B cell (primary cell): ENCODE measurements at places on chromosomes 1 and 21.

DNA sequence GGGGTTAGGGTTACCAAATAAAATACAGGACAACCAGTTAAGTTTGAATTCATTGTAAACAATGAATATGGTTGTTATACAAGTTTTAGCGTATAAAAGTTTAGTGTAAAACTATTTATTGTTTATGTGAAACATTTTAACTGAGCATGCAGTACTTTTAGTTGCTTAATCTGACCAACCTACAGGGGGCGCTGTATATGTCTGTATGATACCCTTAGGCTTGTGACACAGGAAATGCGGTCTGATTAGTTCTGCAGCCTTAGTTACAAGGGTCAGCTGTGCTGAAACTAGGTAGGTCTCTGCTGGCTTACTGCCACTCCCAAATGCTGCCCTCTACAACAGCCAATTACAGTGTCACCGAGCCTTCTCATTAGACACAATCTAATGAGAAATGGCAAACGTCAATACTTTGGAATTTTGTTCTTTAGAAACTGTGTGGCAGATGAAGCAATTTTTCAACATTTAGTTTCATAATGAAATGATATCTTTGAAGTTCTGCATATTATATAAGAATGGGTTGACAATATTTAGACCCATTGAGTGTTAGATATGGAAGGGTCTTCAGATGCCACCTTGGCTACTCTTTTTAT lies 56.2 kb downstream of the NTNG1 start:
- no peak overlapping the region for H3K27ac ChIP-seq
- no peaks in the 10 kb centered on the region for H3K36me3 ChIP-seq
- peak; percentile 68 for DNase-seq
- H3K4me3 ChIP-seq = no peak overlapping the region
- H3K27me3 ChIP-seq = no peaks in the 10 kb centered on the region

GRCh38 chr1:162939035-162939434 lies 78.1 kb upstream of the CCDC190 start:
- DNase-seq = no peak
- H3K36me3 ChIP-seq = no peaks in the 10 kb centered on the region
- no peak overlapping the region for H3K4me3 ChIP-seq
- H3K4me1 ChIP-seq = no peaks in the 10 kb centered on the region
- H3K27ac ChIP-seq = no peak overlapping the region

GRCh38 chr1:29549001-29549400 lies 312.7 kb downstream of the PTPRU start:
- no peak overlapping the region for H3K27ac ChIP-seq
- H3K4me1 ChIP-seq = no peaks in the 10 kb centered on the region
- H3K36me3 ChIP-seq = no peaks in the 10 kb centered on the region
- no peak overlapping the region for H3K4me3 ChIP-seq

DNA sequence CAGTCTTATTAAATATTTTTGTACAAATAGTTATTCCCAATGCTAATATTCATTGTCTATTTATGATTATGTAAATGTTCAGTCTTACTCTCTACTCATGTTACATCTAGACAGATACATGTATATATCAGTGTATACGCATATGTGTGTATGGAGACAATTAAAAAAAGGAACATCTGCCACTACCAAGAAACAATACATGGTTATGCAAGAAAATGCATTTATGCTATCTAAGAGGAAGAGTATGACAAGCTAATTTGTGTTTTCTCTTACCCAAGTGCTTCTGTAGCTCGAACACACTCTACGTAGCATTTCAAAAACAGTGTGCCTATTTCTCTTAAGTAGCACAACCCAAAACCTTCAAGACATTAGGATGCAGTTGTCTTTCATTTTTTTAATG lies 6.1 kb upstream of the RLF start:
- no peak for DNase-seq
- peaks cover 22% of the 10 kb centered on the region for H3K4me1 ChIP-seq
- H3K4me3 ChIP-seq = no peak overlapping the region
- no peak overlapping the region for H3K27ac ChIP-seq
- no peaks in the 10 kb centered on the region for H3K27me3 ChIP-seq

GRCh38 chr1:15985611-15986297 lies 9.9 kb upstream of the ZBTB17 start:
- H3K4me3 ChIP-seq = no peak overlapping the region
- no peak overlapping the region for H3K27ac ChIP-seq
- H3K27me3 ChIP-seq = no peaks in the 10 kb centered on the region
- no peaks in the 10 kb centered on the region for H3K36me3 ChIP-seq

- no peak overlapping the region for H3K27ac ChIP-seq
- no peaks in the 10 kb centered on the region for H3K36me3 ChIP-seq
- no peaks in the 10 kb centered on the region for H3K27me3 ChIP-seq
- peaks cover 25% of the 10 kb centered on the region for H3K4me1 ChIP-seq
- DNase-seq = no peak
These were observed 994 bp downstream of the RO60 start for GRCh38 chr1:193060406-193060805.

DNA sequence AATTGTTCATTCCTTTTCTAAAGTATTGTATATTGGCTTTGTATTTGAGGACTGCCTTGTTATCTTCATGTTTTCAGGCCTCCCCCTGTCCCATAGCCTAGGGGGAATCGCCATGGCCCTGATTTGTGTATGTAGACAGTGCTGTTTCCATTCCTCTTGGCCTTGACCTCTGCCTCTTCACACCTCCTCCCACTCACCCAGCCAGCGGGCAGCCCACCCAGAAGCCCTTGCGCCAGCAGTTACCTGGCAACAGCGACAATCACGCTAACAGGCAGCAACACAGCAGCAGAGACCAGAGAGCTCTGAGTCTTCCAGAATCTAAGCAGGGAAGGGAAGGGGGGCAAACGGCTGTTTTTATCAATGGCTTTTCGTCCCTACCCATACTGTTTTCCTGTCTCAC lies 50.0 kb upstream of the NPL start:
- H3K36me3 ChIP-seq = no peaks in the 10 kb centered on the region
- no peak overlapping the region for H3K4me3 ChIP-seq
- H3K27ac ChIP-seq = no peak overlapping the region
- H3K27me3 ChIP-seq = no peaks in the 10 kb centered on the region

GRCh38 chr1:155177192-155177917 lies 3.7 kb downstream of the TRIM46 start:
- H3K27ac ChIP-seq = no peak overlapping the region
- no peak overlapping the region for H3K4me3 ChIP-seq
- no peaks in the 10 kb centered on the region for H3K27me3 ChIP-seq
- H3K4me1 ChIP-seq = peaks cover 28% of the 10 kb centered on the region

GRCh38 chr1:159218649-159219636 lies 14.3 kb downstream of the ACKR1 start:
- DNase-seq = no peak
- H3K4me1 ChIP-seq = no peaks in the 10 kb centered on the region
- no peaks in the 10 kb centered on the region for H3K36me3 ChIP-seq
- peaks cover 8% of the 10 kb centered on the region for H3K27me3 ChIP-seq
- no peak overlapping the region for H3K27ac ChIP-seq

GRCh38 chr1:186617926-186618325 lies 62.3 kb downstream of the PTGS2 start:
- H3K27ac ChIP-seq = no peak overlapping the region
- no peaks in the 10 kb centered on the region for H3K27me3 ChIP-seq
- no peak overlapping the region for H3K4me3 ChIP-seq
- H3K4me1 ChIP-seq = peaks cover 8% of the 10 kb centered on the region

GRCh38 chr1:153474347-153474746 lies 13.9 kb upstream of the S100A7 start:
- no peaks in the 10 kb centered on the region for H3K4me1 ChIP-seq
- no peak for DNase-seq
- no peak overlapping the region for H3K4me3 ChIP-seq

GRCh38 chr1:30928171-30928570 lies 19.6 kb upstream of the SDC3 start:
- H3K4me3 ChIP-seq = no peak overlapping the region
- no peak overlapping the region for H3K27ac ChIP-seq
- no peaks in the 10 kb centered on the region for H3K4me1 ChIP-seq
- no peak for DNase-seq

GRCh38 chr1:63073309-63074306 lies 248.8 kb upstream of the FOXD3 start:
- no peaks in the 10 kb centered on the region for H3K36me3 ChIP-seq
- DNase-seq = no peak
- no peaks in the 10 kb centered on the region for H3K4me1 ChIP-seq
- no peaks in the 10 kb centered on the region for H3K27me3 ChIP-seq
- no peak overlapping the region for H3K27ac ChIP-seq
- H3K4me3 ChIP-seq = no peak overlapping the region

- H3K27ac ChIP-seq = no peak overlapping the region
- no peaks in the 10 kb centered on the region for H3K36me3 ChIP-seq
- H3K4me3 ChIP-seq = no peak overlapping the region
These were observed 103.6 kb upstream of the GCLM start for GRCh38 chr1:94012708-94013366.

- H3K4me3 ChIP-seq = no peak overlapping the region
- H3K4me1 ChIP-seq = no peaks in the 10 kb centered on the region
- no peaks in the 10 kb centered on the region for H3K36me3 ChIP-seq
- H3K27ac ChIP-seq = no peak overlapping the region
- H3K27me3 ChIP-seq = no peaks in the 10 kb centered on the region
These were observed 71.6 kb downstream of the DNTTIP2 start for GRCh38 chr1:93807311-93807930.

- no peaks in the 10 kb centered on the region for H3K36me3 ChIP-seq
- no peaks in the 10 kb centered on the region for H3K27me3 ChIP-seq
- no peak overlapping the region for H3K4me3 ChIP-seq
- no peak overlapping the region for H3K27ac ChIP-seq
These were observed 140.9 kb downstream of the MIS18A start for GRCh38 chr21:32137931-32138330.

GRCh38 chr1:55894521-55894920 lies 679.4 kb upstream of the USP24 start:
- H3K4me3 ChIP-seq = no peak overlapping the region
- H3K36me3 ChIP-seq = no peaks in the 10 kb centered on the region
- H3K4me1 ChIP-seq = no peaks in the 10 kb centered on the region
- no peak overlapping the region for H3K27ac ChIP-seq

GRCh38 chr1:89047734-89048133 lies 17.3 kb downstream of the GBP1 start:
- no peak overlapping the region for H3K4me3 ChIP-seq
- no peaks in the 10 kb centered on the region for H3K36me3 ChIP-seq
- no peaks in the 10 kb centered on the region for H3K4me1 ChIP-seq
- DNase-seq = no peak
- no peaks in the 10 kb centered on the region for H3K27me3 ChIP-seq
- H3K27ac ChIP-seq = no peak overlapping the region

DNA sequence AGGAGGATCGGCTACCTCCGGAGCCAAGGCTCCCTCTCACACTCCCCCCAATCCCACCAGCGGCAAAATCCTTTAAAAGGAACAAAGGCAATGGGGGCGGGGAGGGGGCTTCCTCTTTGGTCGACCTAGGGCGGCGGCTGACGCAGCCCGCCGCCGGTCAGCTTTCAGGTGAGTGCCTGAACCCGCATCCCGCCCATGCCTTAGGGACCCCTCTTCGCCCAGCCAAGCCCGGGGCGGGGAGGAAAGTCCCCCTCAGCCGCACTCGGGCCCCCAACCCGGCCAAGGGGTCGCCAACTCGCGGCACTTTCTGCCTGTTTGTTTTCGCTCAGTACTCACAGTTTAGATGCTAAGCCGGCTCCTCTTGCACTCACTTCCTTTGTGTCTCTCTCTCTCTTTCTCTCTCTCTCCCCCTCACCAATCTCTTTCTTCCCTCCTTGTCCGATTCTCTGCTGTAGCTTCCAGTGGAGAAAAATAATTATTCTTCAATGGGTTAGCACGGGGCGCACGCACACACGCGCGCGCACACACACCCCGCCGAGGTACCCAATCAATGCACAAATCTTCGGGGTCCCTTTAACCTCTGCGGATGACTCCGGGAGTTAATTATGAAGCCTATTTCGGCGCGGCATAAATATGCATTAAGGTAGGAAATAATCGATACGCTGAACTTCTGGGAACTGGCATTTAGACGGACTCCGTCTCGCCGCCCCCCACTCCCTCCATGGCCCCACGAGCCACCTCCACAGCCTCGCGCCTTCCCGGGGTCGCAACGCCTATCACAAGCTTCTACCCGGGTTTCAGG lies at the start of gene BLACAT1:
Gene BLACAT1, minus strand, starts transcription at position 465 of the 802 bp plus-strand sequence.
- H3K27me3 ChIP-seq = peaks cover 72% of the 10 kb centered on the region
- H3K4me1 ChIP-seq = peaks cover 28% of the 10 kb centered on the region
- no peak within 1 kb of the TSS for H3K27ac ChIP-seq
- no peak for DNase-seq
- peak within 1 kb of the TSS; percentile 50 for H3K4me3 ChIP-seq
- no peaks in the 10 kb centered on the region for H3K36me3 ChIP-seq

DNA sequence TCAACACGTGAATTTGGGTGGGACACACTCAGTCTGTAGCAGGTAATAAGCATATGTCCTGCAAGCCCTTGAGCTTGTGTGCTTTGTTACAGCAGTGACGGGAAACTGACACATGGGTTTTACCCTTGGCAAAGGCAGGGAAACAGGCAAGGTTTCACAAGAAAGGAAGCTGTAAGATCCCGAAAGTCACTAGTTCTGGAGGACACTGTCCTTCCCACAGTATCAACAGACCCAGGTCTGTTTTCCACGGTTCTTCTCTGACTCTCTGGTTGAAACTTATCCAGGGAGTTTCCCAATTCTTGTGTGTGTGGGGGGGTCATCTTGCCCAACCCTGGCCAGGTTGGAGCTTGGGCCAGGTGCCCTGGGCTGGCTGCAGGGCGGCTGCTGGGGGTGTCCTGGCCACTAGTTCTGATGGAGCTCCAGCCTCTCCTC lies 29.3 kb upstream of the ZBTB21 start:
- H3K36me3 ChIP-seq = no peaks in the 10 kb centered on the region
- H3K4me1 ChIP-seq = peaks cover 5% of the 10 kb centered on the region
- no peak overlapping the region for H3K27ac ChIP-seq

GRCh38 chr21:36504067-36505058 lies 24.4 kb upstream of the CLDN14 start:
- H3K36me3 ChIP-seq = no peaks in the 10 kb centered on the region
- no peaks in the 10 kb centered on the region for H3K4me1 ChIP-seq
- peak; percentile 58 for DNase-seq
- H3K27me3 ChIP-seq = no peaks in the 10 kb centered on the region
- H3K27ac ChIP-seq = no peak overlapping the region

GRCh38 chr1:54543729-54544496 lies 4.1 kb upstream of the ACOT11 start:
- no peak overlapping the region for H3K27ac ChIP-seq
- no peak overlapping the region for H3K4me3 ChIP-seq
- peaks cover 11% of the 10 kb centered on the region for H3K4me1 ChIP-seq

DNA sequence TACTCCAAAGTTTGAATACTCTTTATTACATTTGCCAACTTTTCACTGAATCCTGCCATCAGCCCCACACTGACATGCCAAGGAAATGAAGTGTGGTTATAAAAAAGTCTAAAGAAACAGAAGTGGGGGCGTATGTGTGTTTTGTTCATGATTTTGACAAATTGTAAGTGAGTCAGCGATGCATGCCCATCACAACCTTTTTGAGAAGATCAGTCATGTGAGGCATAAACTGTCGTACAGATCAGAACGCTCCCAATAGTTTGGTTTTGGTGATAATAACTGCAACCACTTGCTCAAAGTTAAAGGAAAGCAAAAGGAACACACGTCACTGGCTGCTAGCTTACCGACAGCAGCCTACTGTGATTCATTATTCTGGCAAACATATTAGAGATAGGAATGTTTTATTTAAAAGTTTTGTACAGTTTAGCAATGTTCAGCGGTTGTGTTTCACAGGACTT lies 95.6 kb downstream of the RGS2 start:
- H3K4me3 ChIP-seq = no peak overlapping the region
- H3K36me3 ChIP-seq = no peaks in the 10 kb centered on the region
- no peak overlapping the region for H3K27ac ChIP-seq
- DNase-seq = no peak
- H3K4me1 ChIP-seq = peaks cover 4% of the 10 kb centered on the region

- no peak overlapping the region for H3K27ac ChIP-seq
- no peaks in the 10 kb centered on the region for H3K4me1 ChIP-seq
- H3K36me3 ChIP-seq = no peaks in the 10 kb centered on the region
- no peak for DNase-seq
- H3K27me3 ChIP-seq = peaks cover 14% of the 10 kb centered on the region
These were observed 7.8 kb upstream of the LRRC47 start for GRCh38 chr1:3803905-3804626.

- H3K27ac ChIP-seq = no peak overlapping the region
- DNase-seq = no peak
- H3K4me3 ChIP-seq = no peak overlapping the region
- no peaks in the 10 kb centered on the region for H3K36me3 ChIP-seq
These were observed 86.4 kb downstream of the BRINP2 start for GRCh38 chr1:177257128-177257527.
